Right atrium auricular region (tissue), 2 donors: ENCODE measurements at places on chromosomes 11 and 22. TPM values are rescaled to one million over a fixed set of nuclear protein-coding genes. Genes with fewer than 3 reads are reported as not detected.
A peak's percentile ranks its signal among the peaks of the same experiment; 100 is the strongest.

- DNase-seq, result no peak
These were observed 23.8 kb downstream of the FSHB start for GRCh38 chr11:30254307-30255298.

DNA sequence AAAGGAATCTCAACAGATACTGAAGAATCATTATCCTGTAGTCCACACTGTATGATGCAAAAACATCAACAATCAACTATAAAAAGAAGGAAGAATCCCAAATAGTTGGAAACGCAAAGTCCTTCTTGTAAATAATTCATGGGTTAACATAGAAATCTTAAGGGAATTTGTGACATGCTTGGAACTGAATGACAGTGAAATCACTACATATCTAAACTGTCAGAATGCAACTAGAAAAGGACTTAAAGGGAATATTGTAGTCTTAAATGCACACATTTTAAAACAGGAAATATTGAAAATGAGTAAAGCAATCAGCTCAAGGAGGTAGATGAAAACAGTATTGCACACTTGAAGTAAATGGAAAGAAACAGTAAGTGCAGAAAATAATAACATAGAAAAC, 147.6 kb upstream of the MPPED2 start:
- no peak for DNase-seq

DNA sequence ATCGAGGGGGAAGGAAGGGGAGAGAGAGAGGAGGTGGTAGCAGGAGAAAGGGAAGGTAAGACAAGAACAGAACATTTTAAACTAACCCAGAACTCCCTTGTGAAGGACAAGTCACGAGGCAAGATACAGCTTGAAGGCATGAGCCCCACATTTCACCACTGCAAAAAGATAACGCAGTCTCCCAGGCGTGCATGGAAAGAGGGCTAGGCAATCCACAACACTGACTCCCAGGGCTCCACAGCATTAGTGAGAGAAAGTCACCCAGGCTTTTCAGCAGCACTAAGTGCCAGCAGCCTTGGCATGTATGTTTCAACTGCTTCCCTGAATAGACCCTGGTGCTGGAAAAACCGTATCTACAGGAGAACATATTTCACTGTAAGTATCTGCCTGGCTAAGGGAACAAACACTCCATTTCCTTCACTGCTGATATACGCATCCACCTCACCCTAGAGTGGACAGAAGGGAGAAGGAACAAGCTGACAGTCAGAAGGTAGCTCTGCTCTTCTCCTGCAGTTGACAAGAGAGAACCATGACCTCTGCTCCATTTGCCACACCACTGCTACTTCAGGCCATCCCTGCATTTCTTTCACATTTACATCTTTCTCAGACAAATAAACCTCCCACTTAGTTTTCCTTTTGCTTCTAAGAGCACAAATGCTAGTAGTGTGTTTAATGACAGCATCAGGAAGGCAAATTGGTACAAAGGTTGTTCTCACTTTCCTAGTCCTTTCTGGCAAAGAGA, 87.9 kb downstream of the AMBRA1 start:
- DNase-seq, result no peak

- DNase-seq, result no peak
These were observed 31.3 kb upstream of the WNT7B start for GRCh38 chr22:46008291-46008690.

DNA sequence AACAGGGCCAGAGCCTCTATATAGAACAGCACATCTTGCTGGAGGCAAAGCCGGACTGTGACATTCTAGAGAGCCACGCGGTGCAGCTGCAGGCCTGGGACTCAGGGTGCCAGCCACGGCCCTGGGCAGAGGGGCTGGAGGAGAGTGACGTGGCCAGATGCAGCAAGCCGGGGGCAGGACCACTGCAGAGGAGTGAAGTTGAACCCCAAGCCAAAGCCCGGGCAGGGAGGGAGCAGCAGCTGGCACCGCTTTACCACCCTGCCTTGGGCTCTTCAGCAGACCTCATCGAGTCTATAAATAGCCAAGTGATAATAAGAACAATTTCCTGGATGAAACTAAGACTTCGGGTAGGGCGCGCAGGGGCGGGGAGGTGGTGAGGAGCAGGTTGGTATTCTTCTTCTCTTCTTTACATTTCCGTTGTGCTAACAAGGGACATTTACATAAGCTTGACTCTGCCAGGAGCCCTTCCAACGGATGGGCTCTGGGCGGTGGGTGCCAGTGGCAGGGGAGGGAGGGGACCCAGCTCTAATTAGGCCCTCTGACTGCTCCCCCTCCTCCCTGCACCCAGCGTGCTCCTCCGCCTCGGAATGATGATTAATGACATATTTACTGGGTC, 110.2 kb downstream of the ST3GAL4 start:
- DNase-seq, result no peak

DNA sequence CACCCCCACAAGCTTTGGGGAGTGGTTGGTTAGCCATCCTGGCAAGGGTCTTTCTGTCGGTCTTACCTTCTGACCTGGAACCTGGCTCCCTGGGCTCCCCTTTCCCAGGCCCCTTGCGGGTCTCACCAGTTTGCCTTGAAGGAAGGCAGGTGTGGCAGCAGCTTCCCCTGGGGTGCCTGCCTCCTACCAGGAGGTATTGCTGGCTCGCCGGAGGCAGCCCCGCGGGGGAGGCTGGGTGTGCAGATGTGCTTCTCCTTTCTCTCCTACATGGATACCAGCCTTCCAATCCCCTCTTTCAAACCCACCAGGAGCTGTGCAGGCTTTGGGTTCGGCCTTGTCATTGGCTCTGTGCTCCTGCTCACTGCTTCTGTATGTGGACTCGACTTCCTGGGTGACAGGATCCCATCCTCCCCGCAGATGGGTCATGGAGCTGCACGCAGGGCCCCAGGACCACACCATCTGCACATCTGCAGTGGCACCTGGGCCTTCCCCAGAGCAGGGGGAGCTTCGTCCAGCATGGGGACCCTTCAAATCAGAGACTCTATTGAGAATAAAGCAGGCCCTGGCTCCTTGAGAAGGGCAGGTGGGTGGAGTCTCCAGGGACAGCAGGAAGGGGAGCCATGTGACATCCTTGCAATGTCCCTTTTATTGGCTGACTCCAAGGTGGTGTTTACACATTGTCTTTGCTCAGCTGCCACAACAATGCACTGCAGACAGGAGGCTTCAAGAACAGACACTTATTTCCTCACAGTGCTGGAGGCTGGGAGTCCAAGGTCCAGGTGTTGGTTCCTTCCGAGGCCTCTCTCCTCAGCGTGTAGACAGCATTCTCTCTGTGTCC, 592.0 kb downstream of the BRD1 start:
- DNase-seq, result peak; percentile 28

DNA sequence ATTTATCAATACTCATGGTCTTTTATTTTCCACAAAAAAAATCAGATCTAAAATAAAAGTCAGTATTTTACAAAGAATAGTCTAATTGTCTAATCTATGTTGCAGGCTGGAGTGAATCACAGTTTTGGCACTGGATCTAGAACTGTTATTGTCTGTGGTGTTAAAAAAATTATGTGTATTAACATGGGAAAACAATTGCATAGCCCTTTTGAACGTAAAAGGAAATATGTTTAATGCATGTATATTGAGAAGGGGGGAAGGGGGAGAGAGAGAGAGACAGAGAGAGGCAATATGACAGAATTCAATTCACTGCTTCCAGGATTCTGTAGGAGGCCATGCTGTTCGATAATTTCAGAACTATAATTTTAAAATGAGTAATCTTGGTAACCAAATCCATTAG, 324.9 kb upstream of the CCDC90B start:
- no peak for DNase-seq

DNA sequence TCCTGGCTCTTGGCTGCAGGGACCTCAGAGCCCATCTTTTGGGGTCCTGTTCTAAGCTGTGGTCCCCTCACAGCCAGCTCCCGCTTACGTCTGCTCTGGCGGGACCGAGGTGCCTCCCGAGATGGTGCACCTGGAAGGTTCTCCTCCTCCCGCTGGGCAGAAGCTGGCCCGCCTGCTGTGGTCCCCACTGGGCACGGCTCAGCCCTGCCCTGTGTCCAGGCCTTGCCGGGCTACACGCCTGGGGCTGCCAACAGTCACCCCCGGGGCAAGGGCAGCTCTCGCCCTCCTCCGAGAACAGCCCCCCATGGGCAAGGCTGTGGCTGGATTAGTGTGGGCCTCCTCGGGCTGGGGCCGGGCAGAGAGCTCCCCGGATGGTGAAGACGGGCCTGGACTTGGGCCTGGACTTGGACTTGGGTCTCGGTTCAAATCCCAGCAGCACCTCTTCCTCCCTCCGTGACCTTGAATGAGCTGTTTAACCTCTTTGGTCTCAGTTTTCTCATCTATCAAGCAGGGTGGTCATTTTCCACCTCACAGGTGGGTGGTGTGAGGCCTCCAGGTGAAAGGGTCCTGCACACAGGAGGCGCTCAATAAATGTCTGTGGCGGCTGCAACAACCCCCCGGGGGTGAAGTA, 998 bp downstream of the BAIAP2L2 start:
- DNase-seq, result no peak

GRCh38 chr11:118111744-118112035, 24.9 kb upstream of the SMIM35 start:
- DNase-seq, result no peak

DNA sequence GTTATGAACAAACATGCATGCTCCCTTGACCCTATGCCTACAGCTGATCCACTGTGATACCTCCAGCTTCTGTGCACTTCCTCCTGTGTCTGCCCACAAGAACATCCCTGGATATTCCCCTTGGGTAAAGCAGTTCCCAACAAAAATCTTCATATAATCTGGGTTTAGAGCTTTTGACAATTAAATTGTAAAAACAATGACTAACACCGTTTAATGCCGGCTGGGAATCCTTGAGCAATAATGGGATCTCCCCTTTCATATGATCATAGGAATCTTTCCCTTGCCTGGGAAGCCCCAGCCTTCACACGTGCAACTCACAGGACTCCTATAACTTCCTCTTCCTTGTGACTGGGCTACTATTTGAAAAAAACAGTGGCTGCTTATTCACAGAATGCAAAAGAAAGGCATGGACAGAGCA, 6.3 kb upstream of the ZC3H12C start:
- DNase-seq, result no peak

GRCh38 chr11:68582416-68583040, 101.8 kb upstream of the GAL start:
- no peak for DNase-seq

DNA sequence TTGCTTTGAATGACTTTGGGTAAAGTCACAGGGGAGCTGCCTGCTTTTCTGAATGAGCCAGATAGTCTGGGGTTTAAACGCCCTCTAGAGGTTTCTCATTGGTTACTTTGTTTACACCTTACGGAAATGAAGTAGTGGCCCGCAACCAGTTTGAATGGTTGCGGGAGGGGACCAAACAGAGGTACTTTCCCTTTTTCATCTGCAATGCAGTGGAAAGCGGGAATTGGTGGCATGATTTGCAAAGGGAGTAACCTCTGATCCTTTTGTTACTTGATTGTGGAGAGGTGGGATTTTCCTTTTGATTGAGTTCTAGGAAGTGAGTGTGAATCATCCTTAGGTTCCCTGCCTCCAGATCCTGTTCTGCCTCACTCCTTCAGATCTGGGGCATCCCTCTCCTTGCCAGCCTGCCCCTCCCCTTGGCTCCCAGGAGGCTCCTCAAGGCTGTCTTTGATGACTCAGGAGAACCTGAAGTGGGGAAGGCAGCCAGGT, 15.9 kb upstream of the GLYATL1 start:
- no peak for DNase-seq

The VSTM5 gene
- not detected for total RNA-seq

The APBB1 gene
- total RNA-seq, result 80.9 TPM

The RIC3 gene
- total RNA-seq, result 7.9 TPM

The TMPRSS4 gene
- not detected for total RNA-seq

The RFPL2 gene
- total RNA-seq, result not detected

The RAB36 gene
- 0.59 TPM for total RNA-seq

The MMP7 gene
- not detected for total RNA-seq

The SC5D gene
- total RNA-seq, result 21.6 TPM

The KRTAP5-10 gene
- not detected for total RNA-seq

The ANKK1 gene
- total RNA-seq, result not detected

The TUB gene
- total RNA-seq, result 11.3 TPM

The HSPB2 gene
- 13.0 TPM for total RNA-seq
